ENCODE measurements at places on chromosomes 12 and 14.

GRCh38 chr14:70887207-70887681 is 20.0 kb upstream of the PCNX1 start:
- no peak for DNase-seq

GRCh38 chr14:71466946-71467345 is 465.3 kb upstream of the RGS6 start:
- no peak for DNase-seq

- DNase-seq, result peak; percentile 12
Observed at GRCh38 chr14:105163040-105163742, 5.4 kb downstream of the JAG2 start.

DNA sequence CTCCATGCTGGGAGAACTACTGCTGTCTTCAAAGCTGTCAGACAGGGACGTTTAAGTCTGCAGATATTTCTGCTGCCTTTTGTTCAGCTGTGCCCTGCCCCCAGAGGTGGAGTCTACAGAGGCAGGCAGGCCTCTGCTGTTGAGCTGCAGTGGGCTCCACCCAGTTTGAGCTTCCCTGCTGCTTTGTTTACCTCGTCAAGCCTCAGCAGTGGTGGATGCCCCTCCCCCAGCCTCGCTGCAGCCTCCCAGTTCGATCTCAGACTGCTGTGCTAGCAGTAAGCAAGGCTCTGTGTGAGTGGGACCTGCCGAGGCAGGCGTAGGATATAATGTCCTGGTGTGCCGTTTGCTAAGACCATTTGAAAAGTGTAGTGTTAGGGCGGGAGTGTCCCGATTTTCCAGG is 31.4 kb upstream of the RFX4 start:
- no peak for DNase-seq

DNA sequence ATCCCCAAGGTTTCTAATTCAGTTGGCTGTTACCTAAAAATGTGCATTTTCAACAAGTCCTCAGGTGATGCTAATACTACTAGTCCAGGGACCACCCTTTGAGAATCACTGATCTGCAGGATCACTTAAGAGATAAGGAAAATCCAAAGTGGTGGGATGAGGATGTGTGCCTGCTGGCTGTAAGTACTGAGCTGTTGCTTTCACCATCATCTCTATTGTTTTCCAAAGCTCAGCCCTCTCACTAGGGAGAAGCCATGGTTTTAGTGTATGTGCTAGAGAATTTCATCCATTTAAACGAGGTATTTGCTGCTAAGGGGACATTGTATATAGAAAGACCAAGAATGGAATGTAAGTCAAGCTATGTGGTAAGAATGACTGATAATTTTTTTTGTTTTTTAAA is 202.3 kb downstream of the KIF21A start:
- DNase-seq, result no peak

- DNase-seq, result no peak
Observed at GRCh38 chr12:25056011-25056410, 107.1 kb upstream of the BCAT1 start.

- DNase-seq, result peak; percentile 34
Observed at GRCh38 chr14:89429199-89430181, 12.5 kb upstream of the FOXN3 start.

- DNase-seq, result peak; percentile 67
Observed at GRCh38 chr14:92425101-92425500, 88.5 kb upstream of the RIN3 start.

DNA sequence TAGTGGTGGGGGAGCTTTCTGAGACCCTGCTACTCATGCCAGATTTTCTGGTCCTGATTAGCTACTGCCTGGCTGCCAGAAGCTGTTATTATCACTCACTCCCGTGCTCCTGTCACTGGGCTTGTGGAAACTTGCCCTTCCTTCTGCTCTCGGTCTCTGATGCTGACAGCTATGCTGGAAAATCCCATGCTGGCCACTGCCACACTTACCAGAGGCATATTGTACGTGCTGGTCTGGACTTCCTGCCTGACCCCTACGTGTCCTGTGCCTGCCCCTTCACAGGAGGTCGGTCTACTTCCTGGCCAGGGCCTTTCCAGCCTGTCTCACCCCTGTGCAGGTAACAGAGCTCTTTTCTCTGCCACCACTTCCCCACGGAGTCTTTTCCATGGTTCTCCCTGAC is 149.4 kb upstream of the PLEKHG7 start:
- peak; percentile 63 for DNase-seq

DNA sequence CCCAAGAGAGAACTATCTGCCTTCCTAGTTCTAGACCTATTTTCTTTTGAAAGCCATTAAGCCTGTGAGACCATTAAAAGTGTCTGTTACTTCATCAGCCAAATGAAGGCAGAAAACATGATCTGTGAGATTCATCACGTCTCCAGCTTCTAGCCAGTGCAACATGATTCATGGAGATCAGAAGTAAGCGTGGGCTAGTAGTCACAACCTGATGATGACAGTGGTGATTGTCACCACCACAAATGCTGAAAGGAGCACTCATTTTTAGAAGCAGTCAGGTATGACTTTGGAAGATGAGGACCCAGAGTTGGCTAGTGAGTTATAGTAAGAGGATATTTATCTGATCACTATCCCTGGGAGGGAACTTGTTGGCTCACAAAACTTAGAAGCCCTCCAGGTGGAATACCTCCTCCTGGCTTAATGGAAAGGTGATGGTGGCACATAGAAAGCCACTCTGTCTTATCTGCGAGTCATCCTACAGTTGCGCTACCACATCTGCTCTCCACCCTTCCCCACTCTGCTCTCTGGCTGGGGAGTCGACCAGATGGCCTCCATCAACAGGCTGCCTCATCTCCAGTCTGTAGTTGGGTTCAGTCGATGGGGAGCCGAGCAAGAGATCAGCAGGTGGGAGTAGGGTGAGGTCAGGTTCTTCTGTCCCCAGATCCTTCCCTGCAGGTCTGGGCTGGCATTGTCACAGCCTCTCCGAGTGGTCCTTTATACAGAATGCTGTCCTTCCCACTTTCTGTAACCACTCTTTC is 317.6 kb upstream of the FKBP4 start:
- no peak for DNase-seq

DNA sequence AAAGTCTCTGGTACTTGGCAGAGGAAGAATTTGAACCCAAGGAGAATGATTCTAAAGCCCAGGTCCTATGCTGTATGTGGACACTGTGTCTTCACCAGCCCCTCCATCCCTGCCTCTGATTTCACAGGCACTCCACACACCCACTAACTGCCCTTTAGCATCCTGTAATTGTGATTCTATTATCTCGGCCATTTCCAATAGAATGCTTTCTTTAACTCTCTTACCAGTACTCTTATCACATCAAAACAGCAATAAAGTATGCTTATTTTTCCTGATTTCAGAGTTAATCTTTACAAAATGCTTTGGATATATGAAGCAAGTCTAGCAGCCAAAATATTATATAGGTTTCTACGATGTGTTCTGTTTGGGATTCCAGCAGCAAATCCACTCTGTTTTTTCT is 37.9 kb upstream of the BTG1 start:
- no peak for DNase-seq

GRCh38 chr12:953776-954175 is 4.3 kb upstream of the RAD52 start:
- peak; percentile 89 for DNase-seq

DNA sequence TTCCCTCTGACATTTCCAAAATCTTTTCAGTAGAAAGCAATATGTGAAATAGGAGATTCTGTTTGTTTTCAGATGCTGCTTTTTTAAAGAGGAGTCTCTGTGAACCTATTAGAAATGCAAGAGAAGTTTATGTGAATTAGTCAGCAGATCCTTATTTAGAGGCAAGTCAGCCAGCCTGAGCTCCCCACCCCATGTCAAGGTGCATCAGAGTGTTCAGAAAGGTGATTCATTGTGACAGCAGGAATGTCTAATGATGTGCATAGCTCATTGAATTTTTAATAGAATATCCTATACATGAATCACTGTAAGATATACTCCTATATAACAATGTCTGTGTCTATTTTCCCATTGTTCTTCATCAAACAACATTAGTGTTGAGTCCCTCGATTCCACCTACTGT is 1222.4 kb upstream of the USP15 start:
- no peak for DNase-seq

GRCh38 chr12:5262450-5262849 is 169.5 kb upstream of the NTF3 start:
- no peak for DNase-seq

DNA sequence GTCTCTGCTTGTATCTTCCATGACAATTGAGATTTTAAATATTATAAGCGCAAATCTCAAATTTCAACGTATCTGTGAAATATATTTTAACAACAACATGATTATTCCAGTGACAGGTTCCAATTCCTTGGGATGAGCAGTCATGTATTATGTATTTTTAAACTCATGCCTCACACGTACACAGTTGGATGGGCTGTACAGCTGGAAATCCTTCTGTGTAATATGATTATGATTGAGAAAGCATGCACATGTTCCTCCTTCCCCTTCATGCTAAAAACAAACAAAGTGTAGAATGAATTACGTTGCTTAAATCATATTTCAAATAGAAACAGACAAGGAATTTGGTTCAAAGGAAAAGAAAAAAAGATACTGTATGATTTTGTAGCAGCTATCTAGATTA is 428.3 kb downstream of the TMTC2 start:
- DNase-seq, result no peak

DNA sequence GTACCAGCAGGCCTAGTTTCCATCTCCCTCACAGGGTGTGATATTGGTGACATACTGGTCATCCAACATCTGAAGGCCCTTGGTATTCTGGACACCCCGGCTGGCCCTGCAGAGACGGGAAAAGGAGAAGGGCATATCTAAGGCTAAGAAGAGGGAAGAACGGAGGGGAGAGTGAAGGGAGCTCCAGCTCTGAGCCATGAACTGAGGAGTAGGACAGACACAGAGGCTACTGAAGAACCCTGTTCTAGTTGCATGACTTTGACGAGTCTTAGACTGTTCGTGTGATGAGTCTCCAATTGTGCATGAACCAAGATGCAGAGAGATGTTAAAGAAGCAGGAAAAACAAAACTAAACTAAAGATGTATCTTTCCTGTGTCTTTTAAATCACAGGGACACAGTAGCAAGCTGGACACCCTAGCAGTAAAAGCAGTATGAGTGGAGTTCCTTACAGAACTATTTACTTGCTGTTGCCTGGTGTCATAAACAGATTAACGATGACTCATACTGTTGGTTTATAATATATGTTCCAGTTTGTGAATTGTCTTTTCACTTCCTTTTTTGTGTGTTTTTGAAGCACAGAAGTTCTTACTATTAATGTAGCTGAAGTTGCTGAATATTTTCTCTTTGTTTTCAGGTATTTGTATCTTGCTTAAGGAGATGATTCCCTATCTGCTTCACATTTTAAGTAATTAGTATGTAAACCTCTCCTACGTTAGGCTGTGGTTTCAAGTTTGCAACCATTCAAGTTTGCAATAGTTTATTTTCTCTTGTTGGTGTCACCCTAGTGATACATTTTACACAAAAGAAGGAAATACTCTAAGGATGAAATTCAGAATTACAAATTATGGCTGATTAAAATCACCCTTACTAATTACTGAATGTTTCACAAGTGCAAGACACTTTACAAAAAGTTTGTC is 15.7 kb downstream of the FAR2 start:
- DNase-seq, result no peak

GRCh38 chr12:95481072-95481471 is 7.1 kb downstream of the METAP2 start:
- DNase-seq, result no peak

All from trophoblast cell (in vitro differentiated cells and primary cell).